Nasal cavity respiratory epithelium epithelial cell of viscerocranial mucosa (primary cell): ENCODE measurements at places on chromosomes 4 and X. TPM values are rescaled to one million over a fixed set of nuclear protein-coding genes. Genes with fewer than 3 reads are reported as not detected.

Gene HS3ST1
- total RNA-seq, result 3.4 and 14.2 TPM in 2 replicates

Gene CSAG3
- total RNA-seq, result not detected in 2 replicates

Gene CCKAR
- total RNA-seq, result not detected in 2 replicates

Gene SERTM2
- not detected in 2 replicates for total RNA-seq

Gene MGAT4D
- not detected in 2 replicates for total RNA-seq

Gene PCSK1N
- total RNA-seq, result under 0.01 and 1.4 TPM in 2 replicates

Gene PRDM5
- total RNA-seq, result 4.8 and 15.0 TPM in 2 replicates

Gene CFP
- total RNA-seq, result under 0.01 and 0.07 TPM in 2 replicates

Gene OPN1MW3
- not detected in 2 replicates for total RNA-seq

Gene DNAAF6
- total RNA-seq, result not detected in 2 replicates

Gene SGMS2
- 126 and 139 TPM in 2 replicates for total RNA-seq

Gene PPBP
- 6.2 TPM in 1 of 2 replicates, not detected in the other for total RNA-seq

Gene FRMD7
- total RNA-seq, result not detected in 2 replicates

Gene C1QTNF7
- total RNA-seq, result not detected in 2 replicates

Gene EVC2
- 8.2 and 13.0 TPM in 2 replicates for total RNA-seq

Gene ADAM29
- not detected in 2 replicates for total RNA-seq

Gene CT45A3
- total RNA-seq, result not detected in 2 replicates

Gene GLRA3
- not detected in 2 replicates for total RNA-seq

Gene TCEAL2
- not detected in 2 replicates for total RNA-seq

Gene F8A2
- not detected in 2 replicates for total RNA-seq

Gene CSAG2
- not detected in 2 replicates for total RNA-seq

Gene CTAG2
- total RNA-seq, result not detected in 2 replicates

Gene NSDHL
- total RNA-seq, result 20.8 and 28.8 TPM in 2 replicates

Gene EREG
- total RNA-seq, result 26.4 and 160 TPM in 2 replicates

Gene KIT
- total RNA-seq, result under 0.01 and 0.07 TPM in 2 replicates

Gene NOX1
- total RNA-seq, result not detected in 2 replicates

Gene RAB41
- not detected in 2 replicates for total RNA-seq

Gene AMBN
- total RNA-seq, result not detected in 2 replicates

Gene SCML2
- 0.43 and 1.0 TPM in 2 replicates for total RNA-seq

Gene FHDC1
- total RNA-seq, result 1.7 and 11.4 TPM in 2 replicates

Gene AMMECR1
- 36.6 and 38.8 TPM in 2 replicates for total RNA-seq

Gene SHOX
- not detected in 2 replicates for total RNA-seq

Gene MAGEA3
- total RNA-seq, result not detected in 2 replicates

Gene UGT2B11
- not detected in 2 replicates for total RNA-seq

Gene SPANXD
- not detected in 2 replicates for total RNA-seq

Gene ERAS
- not detected in 2 replicates for total RNA-seq

Gene TRIM60
- total RNA-seq, result not detected in 2 replicates

Gene CXXC4
- 0.43 TPM in 1 of 2 replicates, not detected in the other for total RNA-seq

Gene NAP1L3
- not detected in 2 replicates for total RNA-seq

Gene SLC38A5
- total RNA-seq, result 150 and 165 TPM in 2 replicates

Gene LRIT3
- total RNA-seq, result under 0.01 TPM in 2 replicates

Gene ITIH6
- total RNA-seq, result not detected in 2 replicates

Gene CT45A2
- not detected in 2 replicates for total RNA-seq
